ENCODE measurements at places on chromosomes 7 and 10.
A peak's percentile ranks its signal among the peaks of the same experiment; 100 is the strongest.

DNA sequence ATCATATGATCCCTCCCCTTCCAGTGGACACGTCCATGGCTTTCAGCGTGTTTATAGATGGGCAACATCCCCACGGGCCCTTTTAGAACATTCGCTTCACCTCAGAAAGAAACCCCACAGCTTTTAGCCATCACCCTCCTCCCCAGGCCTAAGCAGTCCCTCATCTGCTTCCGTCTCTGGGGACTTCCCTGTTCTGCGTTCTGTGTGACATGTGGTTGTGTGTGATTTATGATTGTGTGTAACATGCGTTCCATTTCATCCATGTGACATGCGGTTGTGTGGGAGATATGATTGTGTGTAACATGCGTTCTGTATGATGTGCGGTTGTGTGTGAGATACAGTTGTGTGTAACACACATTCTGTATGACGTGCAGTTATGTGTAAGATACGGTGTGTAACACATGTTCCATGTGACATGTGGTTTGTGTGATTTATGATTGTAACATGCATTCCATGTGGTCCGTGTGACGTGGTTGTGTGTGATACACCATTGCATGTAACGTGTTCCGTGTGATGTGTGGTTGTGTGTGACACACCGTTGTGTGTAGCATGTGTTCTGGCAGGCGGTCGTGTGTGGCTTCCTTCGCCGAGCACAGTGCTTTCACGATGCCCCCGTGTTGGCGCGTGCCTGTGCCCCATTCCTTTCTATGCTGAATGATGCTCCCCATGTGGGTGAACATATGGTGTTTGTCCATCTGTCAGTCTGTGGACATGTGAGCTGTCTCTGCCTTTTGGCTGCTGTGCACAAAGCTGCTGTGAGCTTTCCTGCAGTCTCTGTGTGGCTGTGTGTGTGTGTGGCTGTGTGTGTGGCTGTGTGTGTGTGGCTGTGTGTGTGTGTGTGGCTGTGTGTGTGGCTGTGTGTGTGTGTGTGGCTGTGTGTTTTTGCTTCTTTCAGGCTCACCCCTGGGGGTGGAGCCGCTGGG, 26.2 kb downstream of the PWWP2B start:
- DNase-seq, result peak; percentile 24

- DNase-seq, result peak; percentile 38
Observed at GRCh38 chr7:151676759-151677158, 157.1 kb upstream of the RHEB start.

- no peak for DNase-seq
Observed at GRCh38 chr10:118209215-118209614, 132.9 kb downstream of the FAM204A start.

DNA sequence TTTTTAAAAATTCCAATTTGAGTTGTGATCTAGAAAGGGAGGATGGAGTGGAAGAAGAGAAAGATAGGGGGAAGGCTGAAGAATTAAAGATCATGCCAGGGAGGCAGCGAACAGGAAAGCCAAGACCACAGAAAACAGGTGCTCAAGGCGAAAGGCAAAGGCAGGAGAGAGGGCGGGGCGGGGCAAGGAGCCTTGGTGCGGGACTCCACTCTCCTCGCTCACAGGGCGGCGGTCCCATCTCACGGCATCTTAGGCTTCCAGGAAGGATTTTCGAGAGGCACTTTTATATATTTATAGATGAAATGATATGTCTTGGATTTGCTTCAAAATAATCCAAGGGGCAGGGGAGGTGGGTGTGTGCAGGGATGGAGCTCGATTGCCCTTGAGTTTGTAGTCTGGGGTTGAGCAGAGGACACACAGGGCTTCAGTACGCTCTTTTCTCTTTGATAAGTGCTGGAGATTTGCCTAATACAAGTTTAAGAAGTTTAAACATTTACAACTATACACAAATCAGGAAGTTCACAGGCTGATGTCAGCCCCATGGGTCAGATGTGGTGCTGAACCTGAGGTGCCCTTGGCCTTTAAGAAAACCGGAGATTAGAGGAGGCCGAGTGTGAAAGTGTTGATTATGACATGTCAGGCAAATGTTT, 161.1 kb downstream of the PRKAG2 start:
- no peak for DNase-seq

GRCh38 chr10:128463991-128464760, 338.0 kb upstream of the MKI67 start:
- DNase-seq, result peak; percentile 37

DNA sequence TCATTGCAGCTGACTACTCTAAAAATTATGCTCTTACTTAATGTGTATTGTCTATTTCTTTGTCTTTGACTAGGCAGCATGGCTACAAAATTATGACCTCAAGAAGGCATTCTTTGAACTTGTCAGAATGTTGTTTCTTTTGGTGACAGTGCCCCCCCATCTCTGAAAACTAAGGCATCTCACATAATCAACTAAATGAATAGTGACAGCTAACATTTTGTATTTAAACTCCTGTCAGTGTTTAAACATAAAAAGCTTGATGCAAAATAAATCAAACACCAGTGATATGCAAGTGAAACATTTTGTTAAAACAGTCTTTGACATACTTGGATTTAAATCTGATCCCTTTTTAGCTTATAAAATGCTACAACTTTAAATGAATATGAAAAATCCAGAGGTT, 233.5 kb downstream of the FOXP2 start:
- no peak for DNase-seq

GRCh38 chr7:129949292-129950133, 3.2 kb downstream of the UBE2H start:
- DNase-seq, result peak; percentile 70

DNA sequence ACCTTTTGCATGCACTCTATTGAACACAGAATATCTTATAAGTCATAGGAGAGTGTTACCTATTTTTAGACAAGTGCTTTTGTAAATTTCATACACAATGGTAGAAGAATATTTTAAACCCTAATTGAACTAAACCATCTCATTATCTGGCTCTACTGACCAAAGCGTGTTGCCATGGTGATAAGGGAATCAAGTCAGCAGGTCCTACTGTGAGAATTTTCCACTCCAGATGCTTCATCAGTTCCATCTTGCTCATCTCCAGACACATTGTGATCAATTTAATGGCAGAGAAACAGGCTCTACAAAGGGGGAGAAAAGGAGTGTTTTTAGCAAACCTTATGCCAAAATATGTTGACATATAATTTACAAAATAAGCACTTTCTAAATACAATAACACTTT, 621.9 kb upstream of the GHITM start:
- DNase-seq, result no peak

- DNase-seq, result no peak
Observed at GRCh38 chr7:44439926-44440325, 50.5 kb downstream of the NUDCD3 start.

DNA sequence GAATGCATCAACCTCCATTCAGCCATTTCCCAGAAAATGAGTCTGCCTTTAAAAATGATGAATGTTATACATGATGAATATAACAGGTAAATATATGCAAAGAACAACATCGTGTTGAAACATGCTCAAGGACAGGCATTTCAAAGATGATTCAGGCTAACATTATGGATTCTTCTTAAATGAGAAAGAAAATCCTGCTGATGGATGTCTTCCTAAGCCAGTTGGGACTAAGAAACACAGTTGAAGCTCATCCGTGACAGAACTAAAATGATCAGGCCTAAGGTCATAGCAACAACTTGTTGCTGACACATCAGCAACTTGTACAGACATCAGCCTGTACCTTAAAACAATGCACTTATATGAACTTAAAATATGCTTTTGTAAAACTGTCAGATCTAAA, 267.9 kb downstream of the MAGI2 start:
- no peak for DNase-seq

GRCh38 chr7:1670894-1671593, 967 bp downstream of the ELFN1 start:
- DNase-seq, result no peak

GRCh38 chr10:44195112-44196007, 189.5 kb downstream of the CXCL12 start:
- no peak for DNase-seq

- DNase-seq, result no peak
Observed at GRCh38 chr10:75498884-75499350, 67.5 kb downstream of the LRMDA start.

DNA sequence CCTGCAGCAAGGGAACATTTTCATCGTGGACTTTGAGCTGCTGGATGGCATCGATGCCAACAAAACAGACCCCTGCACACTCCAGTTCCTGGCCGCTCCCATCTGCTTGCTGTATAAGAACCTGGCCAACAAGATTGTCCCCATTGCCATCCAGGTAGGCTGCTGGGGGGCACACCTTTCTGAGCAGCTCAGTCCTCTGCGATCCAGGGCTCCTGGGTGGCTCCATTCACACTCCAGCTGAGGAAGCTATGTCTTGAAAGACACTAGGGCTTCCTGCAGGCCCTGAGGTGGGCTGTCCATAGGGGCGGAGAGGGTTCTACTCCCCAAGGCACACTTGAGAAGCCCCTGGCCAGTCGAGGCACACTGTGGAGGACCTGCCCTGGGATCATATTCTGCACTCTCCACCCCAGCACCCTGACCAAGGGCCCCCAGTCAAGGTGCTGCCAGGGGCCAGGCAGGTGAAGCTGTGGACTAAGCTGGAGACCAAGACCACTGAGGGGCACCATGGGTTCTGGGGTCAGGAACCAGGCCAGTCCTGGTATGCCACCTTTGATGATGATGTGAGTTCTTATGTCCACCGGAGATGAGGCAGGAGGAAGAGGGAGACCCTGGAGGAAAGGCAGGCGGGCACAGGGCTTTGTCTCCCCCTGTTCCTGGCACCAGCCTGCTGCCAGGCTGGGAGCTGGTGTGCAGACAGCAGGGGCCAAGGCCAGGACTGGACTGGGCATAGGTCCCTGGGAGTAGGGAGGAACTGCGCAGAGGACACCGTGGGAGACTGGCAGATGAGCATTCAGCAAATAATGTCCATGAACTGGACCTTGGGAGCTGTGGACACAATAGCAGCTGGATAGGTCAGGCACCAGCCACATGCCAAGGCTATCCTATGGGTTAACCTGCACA, 54.8 kb downstream of the ALOX5 start:
- DNase-seq, result no peak

- no peak for DNase-seq
Observed at GRCh38 chr10:52391927-52392602, 78.0 kb downstream of the DKK1 start.

- no peak for DNase-seq
Observed at GRCh38 chr7:132049462-132050304, 493.3 kb upstream of the PODXL start.

- DNase-seq, result no peak
Observed at GRCh38 chr7:131197920-131198615, 129.6 kb upstream of the MKLN1 start.

DNA sequence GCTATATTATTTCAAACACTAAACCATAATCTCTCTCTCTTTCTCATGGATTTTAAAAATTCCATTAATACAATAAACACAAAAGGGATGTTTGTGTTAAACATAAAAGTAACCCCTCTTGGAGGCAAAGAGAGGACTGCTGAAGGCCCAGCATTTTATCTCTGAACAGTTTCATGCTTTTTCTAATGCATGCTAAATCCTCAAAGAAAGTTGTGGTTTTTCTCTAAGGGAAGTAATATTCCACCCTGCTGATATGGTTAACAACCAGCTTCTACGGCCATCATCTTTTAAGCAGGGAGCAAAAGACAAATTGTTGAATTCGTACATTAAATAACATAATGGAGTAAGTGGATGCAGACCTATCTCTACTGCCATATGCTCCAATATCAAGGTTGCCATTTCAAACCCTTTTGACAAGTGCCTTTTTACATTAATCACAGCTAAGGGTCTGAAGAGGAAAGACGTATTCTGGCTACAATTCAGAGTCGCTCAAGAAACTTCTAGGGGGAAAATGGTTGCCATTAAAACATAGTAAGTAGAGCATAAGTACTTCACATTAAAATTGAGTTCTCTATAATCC, 103.1 kb downstream of the SLC25A13 start:
- no peak for DNase-seq

DNA sequence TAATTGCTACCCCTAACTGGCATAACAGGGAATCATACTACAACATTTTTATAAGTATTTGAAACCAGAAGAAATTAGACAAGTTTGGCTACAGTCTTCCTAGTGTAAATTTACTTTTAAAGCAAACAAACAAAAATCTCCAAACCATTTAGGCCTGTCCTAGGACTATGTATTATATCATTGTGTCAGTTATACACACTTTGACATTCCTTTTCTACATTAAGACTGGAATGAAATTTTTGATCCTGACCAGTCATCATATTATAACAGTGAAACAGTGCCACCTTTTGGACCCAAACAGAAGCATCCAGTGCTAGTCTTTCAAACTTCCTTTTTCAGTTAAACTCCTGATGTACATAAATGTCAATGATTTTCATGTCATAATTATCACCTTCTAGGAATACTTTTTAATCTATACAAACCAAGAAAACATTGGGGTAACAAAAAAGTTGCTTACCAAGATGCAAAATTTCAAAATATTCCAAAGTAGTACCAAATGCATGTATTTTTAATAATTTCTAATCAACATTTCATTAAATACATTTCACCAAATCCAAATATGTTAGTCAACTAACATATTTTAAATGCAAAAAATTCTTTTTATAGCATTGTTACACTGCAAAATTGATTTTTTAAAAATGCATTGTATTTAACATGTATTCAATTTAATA, 75.7 kb downstream of the IMMP2L start:
- peak; percentile 77 for DNase-seq

GRCh38 chr7:139455789-139456188, 27.7 kb downstream of the KLRG2 start:
- DNase-seq, result no peak

- DNase-seq, result no peak
Observed at GRCh38 chr7:71429083-71429482, 297.1 kb downstream of the GALNT17 start.

- no peak for DNase-seq
Observed at GRCh38 chr7:34025600-34025999, 120.3 kb downstream of the BMPER start.

DNA sequence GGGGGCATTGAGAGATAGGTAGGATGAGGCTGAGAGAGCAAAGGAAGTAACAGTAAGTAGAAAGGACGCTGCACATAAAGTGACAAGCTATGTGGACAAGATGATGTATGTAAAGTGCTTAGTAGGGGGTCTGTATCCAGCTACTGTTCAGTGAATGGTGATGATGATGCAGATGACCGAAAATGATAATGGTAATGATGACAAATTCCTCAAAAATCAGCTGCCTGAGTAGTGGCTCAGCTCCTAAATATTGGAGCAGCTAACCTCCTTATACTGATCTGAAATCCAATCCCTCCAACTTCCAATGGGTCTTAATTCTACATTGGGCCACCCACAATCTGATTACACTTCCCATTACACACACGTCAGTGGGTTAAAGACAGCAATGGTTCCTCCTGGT, 27.1 kb upstream of the KCNMA1 start:
- no peak for DNase-seq

GRCh38 chr10:59098831-59099452, 77.5 kb upstream of the PHYHIPL start:
- DNase-seq, result no peak

All from G401 (cell line).